CD4-positive, alpha-beta T cell treated with Interleukin-17A for 4 hours (primary cell): ENCODE measurements at places on chromosomes 13 and 19.

DNA sequence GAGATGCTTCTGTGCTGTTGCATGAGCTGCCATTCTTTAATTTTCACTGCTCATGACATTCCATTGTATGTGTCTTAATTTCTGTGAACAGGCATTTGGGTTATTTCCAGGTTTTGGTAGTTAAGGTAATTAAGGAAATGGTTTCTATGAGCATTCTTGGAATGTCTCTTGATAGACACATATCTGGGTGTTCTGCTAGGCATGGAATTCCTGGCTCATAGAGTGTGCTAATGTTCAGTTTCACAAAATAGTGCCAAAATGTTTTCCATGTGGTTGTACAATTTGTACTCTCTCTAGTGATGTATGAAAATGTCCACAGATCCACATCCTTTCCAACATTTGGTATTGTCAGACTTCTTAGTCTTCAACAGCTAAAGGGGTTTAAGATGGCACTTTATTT lies 680.9 kb upstream of the SGCG start:
- DNase-seq = no peak

DNA sequence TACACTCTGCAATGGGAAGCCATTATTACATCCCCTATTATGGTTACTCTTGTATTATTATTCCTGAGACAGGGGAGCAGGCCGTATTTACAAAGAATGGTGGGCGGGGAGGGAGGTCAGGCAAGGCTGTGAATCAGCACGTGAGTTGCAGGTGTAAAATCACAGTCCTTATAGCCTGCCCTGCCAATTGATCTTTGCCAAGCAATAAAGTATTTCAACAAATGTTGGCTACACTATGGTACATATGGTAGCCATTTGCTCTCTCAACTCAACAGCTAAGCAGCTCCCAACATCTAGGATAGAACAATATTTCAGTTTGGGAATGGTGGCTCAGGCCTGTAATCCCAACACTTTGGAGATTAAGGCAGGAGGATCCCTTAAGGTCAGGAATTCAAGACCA lies 12.1 kb downstream of the EPS15L1 start:
- DNase-seq = no peak

DNA sequence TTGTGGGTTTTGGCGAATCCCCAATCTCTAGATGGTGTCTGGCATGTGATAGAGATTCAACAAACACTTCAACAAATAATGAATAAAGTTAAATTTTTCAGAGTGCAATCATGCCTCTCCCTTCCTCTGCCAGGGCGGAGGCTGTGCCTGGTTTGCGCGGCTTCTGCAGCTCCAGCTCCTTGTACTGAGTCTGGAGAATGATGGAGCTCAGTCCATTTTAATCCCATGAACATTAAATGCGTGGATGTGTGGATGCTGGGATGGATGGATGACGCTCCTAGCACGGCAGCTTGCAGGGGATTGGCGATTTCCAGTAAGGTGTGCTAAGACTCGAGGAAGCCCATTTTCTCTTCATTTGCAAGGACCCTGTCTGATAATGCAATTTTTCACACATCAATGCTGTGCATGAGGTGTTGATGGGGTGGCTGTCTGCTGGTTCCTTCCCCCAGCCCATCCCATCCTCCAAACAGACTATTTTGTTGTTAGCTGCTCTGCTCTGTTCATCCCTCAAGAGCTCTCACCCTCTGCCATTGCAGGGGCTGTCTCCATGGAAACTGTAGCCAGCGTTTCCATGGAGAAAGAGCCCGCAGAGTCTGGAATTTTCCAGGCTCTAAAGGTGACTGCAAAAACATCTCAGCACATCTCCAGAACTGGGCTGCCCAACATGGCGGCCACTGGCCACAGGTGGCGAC lies 92.6 kb upstream of the PEG3 start:
- no peak for DNase-seq

DNA sequence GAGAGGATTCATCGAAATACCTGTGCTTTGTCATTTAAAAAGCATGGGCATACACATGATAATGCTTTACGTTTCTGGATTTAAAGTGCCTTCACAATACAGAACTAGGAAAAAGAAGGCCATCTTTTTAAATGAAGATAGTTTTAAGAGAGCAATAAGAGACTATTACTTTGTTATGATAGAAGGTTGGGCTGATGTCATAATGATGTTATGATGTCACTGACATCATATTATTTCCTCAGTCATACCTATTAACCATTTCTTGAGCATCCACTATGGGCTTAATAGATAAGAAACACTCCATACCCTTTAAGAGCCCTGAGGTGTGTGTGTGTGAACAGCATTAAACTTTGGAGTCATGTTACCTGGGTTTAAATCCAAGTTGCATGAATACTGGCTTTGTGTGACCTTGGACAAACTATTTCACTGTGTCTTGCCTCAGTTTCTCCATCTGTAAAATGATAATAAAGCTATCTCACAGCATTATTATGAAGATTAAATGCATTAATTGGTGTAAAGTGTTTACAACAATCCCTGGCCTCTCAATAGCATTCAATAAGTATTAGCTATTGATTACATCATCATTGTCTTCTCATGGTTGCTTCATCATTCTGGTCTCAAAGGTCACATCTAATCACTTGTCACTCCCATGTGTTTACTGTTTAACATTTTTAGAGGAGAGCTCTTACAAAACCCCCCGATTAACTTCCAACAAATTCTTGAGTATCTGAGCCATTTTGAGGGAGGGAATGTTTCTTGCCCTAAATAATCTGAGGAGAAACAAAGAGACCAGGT lies 11.1 kb downstream of the ZNF181 start:
- no peak for DNase-seq

- no peak for DNase-seq
These were observed 9.0 kb upstream of the ISYNA1 start for GRCh38 chr19:18446811-18447359.
